ENCODE measurements at places on chromosomes 3 and 15.
A peak's percentile ranks its signal among the peaks of the same experiment; 100 is the strongest.

GRCh38 chr3:25441234-25441856, 13.3 kb downstream of the RARB start:
- no peak for DNase-seq

DNA sequence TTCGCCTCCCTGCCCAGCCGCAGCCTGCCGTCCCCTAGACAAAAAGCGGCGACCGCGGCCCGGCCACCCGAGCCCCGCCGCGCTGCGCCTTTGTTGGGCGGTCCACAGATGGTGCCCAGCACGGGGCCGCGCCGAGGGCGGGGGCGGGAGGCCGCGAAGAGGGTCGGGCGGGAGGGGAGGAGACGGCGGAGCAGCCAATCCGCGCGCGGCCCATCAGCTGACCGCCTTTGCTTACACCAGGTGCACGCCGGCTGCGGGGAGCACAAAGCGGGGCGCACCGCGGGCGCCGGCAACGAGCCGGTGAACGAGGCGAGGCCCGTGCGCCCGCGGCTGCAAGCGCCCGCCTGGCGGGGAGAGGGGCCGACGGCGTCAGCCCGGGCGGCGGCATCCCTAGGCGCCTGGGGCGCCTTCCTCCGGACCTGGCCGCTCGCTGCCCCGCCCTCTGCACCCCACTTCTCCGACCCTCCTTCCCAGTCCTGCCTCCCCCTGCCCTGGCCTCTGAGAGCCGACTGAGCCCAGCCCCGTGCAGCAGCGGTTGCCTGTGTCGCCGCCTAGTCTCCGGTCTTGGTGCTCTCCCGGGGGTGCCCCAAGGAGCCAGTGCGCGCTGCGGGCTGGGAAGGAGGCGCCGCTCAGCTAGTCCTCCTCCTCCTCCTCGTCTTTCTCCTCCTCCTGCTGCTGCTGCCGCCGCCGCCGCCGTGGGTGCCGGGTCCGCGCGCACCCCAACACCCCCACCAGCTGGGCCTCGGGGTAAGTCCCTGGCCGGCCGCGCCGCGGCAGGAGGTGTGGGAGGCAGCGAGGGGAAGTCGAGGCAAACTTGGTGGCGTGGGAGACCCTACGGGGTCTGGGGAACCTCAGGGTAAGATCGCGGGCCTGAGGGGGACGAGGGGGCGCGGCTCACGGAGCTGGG, at the start of gene LRRN1:
Gene LRRN1 (plus strand): TSS at position 259 of the 907 bp plus-strand sequence. CDS start 45,211 bp downstream, outside the sequence.
- peak; percentile 95 for DNase-seq

GRCh38 chr3:179081885-179082284, 10.3 kb upstream of the ZMAT3 start:
- DNase-seq = no peak

GRCh38 chr3:15439476-15439875, 12.1 kb downstream of the EAF1 start:
- no peak for DNase-seq

DNA sequence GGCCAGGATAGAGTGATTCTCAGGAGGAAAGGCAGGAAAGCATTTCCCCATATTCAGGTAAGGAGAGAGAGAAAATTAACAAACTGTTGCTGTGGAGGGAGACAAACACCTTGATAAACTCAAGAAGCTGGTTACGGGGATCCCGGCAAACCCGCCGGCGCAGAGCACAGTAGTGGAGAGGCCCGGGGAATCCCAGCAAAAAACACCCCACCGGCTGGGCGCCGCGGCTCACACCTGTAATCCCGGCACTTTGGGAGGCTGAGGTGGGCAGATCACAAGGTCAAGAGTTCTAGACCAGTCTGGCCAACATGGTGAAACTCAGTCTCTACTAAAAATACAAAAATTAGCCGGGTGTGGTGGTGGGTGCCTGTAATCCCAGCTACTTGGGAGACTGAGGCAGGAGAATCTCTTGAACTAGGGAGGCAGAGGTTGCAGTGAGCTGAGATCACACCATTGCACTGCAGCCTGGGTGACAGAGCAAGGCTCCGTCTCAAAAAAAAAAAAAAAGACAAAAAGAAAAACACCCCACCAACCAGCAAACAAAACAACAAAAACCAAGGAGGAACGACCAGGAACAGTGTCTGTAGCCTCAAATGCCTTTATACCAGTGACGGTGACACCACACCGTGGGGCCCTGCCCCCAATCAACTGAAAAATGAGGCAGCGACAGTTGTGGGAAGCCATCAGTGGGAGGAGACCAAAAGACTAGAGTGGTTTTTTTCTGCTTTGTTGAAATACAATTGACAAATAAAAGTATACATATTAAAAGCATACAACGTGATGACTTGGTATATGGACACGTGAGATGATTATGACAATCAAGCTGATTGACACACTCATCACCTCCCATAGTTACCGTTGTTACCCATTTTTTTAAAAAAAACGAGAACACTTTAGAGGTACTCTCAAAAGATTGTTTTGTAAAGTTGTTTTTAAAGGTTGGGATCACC, 40.2 kb upstream of the IDH2 start:
- DNase-seq = no peak

- DNase-seq = no peak
Measured at GRCh38 chr15:79310612-79310984, 314 bp upstream of the TMED3 start.

DNA sequence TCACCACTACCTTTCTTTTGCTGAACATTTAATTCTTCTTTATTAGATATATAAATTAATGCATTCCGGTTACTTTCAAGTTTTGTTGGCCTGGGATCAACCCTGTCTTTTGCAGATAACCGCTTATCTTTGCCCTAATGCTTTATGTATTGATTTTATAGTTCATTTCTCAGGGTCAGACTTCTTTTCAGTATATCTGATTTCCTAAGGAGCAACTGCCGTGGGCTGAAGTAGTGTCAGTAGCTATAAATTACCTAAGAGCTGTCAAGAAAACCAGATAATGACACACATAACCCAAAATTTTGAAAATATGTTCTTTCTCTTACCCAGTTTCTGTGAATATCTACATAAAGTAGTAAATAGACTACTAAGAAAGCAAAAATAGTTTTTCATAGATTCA, 38.0 kb downstream of the COL6A5 start:
- DNase-seq = no peak

GRCh38 chr3:14488286-14489041, 51.7 kb downstream of the GRIP2 start:
- no peak for DNase-seq

DNA sequence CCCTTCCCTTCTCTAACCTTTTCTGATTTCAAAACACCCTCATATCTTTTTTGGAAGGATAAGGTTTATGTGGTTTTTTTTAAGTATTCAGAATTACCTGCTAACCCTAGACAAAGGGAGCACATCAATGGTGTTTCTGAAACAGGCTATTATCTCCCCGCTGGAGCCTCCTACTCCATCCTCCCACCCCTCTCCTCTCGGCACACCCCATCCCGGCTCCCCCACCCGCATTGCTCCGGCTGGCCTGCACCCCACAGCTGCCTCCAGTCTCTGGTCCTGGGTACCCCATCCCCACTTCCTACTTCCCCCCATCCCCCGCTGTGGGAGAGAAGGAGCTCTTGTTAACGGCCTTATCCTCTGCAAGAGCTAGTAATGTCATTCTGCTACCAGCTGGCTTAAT, 59.2 kb downstream of the PDIA5 start:
- DNase-seq = no peak

- DNase-seq = no peak
Measured at GRCh38 chr15:101560722-101561583, 71.4 kb upstream of the PCSK6 start.

- peak; percentile 94 for DNase-seq
Measured at GRCh38 chr15:64695561-64695992, 79.8 kb downstream of the RBPMS2 start.

GRCh38 chr15:35440265-35440664, 105.7 kb downstream of the DPH6 start:
- DNase-seq = no peak

- DNase-seq = no peak
Measured at GRCh38 chr3:144556392-144556791, 584.8 kb downstream of the DIPK2A start.

DNA sequence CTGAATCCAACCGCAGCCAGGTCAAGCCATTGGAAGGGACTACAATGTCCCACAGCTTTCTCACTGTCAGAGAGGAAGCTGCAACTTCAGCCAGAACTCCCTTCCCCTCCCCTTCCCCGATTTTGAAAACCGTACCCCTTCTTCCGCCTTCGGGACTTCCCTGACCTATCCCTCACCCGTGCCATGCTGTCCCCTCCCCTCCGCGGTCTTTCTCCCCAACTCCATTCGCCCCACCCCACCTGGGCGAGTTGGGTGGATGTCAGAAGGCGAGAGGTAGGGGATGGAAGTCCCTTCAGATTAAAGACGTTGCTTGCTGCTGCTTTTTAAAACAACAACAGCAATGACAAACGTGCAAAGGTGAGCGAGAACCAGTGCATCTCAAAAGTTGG, 723 bp downstream of the CPNE4 start:
- DNase-seq = no peak

GRCh38 chr3:171446801-171447578, 13.2 kb downstream of the TNIK start:
- no peak for DNase-seq

- no peak for DNase-seq
Measured at GRCh38 chr3:69201658-69202057, 79.3 kb upstream of the LMOD3 start.

DNA sequence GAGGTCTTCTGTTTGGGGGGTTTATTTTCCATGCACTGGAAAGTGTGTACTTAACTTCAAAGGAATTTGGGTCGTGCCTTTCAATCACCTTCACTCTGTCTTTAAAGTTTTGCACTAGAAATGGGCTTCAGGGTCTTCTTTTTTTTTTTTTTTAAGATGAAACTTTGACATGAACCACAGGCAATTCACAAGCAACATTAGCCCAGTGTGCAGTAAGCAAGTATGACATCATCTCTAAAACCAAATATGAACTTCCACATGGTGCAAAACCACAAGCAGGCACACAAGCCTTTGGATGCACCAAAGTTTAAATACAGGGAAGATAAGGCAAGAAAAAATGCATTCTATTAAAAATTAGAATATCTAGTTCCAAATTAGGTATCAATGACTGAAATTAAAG, 381.9 kb downstream of the ERC2 start:
- DNase-seq = no peak

DNA sequence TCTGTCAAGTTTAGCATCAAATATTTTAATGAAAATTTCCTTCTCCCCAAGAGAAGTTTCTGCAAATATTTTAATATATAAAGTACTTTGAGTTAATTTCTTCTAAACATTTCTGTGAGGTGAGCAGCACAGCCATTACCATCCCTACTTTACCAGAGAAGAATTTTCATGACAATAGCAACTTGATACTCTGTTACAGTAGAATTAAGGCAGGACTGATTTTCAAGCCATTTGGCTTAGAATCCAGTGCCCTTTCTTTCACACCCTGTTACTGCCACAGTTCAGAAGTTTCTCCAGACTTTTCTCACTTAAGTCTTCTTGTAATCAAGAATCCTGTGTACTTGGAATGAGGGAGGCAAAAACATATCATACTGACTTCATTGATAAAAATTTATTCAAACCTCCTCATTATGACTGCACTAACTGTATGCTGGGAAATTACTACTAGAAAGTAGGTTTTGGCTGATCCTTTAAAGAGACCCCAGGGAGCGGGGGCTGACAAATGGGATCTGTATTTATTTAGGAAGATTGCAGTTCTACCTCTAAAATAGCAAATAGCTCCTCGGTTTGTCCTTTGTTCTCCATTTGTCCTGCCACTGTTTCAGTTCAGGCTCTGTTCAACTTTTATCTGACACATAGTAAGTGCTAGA, 557.0 kb upstream of the SGO1 start:
- no peak for DNase-seq

- no peak for DNase-seq
Measured at GRCh38 chr3:112875561-112875960, 28.9 kb upstream of the CD200R1L start.

DNA sequence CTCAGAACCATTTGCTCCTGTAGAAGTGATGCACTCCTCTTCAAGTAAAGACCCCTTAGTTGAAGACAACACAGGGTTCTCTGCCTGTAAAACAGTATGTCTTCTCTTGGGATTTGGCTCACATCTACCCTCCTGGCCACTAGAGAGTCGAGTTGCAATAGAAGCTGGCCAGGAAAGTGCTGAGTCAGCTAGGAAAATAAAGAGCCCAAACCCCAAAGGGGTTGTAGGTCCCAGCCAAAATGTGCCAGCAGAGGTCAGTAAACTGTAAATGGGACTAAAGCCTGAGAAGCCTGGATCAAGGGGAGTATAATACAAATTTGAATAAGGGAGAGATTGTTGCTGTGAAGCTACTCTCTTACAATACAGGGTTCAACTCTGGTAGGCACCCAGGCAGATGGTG, 37.2 kb upstream of the THBS1 start:
- no peak for DNase-seq

GRCh38 chr15:66498501-66499386, 1.2 kb upstream of the SNAPC5 start:
- no peak for DNase-seq

- no peak for DNase-seq
Measured at GRCh38 chr3:32495609-32496008, 7.0 kb downstream of the CMTM6 start.

DNA sequence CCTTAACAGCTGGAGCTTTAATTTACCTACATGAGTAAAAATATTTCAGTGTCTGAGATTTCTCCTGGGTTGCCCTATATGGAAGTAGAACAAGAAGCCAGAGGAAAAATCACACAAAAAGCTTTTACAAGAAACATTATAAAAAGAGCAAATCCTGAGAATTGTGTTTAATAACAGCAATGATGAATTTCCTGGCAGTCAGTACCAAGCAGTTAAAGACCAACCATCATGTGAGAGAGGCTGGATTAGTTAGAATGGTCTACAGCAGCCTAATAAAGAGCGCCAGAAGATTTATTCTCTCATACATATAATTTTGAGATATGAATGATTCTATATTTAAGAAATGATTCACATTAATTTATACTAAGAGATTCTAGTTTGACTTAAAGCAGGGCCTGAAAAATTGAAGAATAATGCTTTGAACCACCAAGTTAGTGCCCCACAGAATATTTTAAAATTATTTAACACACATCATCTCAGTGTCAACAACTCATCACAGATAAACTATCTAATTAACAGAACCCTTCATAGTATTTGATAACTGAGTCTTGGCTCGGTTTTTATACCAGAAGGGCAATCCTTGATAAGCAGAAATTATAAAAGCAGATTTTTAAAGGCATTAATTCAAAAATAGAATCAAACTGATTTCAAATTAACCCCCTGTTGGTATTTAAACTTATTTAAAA, 59.9 kb upstream of the DPH6 start:
- DNase-seq = peak; percentile 28

DNA sequence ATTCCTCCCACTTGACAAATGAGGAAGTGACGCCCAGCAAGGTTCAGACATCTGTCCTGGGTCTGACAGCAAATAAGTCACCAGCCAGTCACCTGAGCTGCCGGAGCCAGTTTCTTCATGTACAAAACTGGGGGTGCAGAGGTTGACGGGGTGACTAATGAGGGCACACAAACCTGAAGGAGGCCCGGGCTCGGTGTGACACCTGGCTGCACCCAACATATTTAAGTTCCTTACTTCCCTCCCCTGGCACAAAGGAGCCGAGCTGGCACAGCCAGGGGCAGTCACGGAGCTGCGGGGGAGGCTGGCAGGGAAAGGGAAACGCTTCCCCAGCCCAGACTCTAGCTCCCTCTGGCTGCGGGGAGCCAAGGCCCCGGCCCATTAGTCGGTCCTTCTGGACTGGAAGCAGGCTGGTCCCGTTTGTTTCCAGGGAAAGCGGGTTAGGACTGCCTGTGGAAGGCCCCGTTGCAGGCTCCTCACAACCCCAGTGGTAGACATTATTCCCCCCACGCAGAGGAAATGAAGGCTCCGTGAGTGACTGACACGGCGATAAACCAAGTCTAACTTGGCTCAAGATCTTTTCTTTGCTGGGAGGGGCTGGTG, 2.3 kb downstream of the FBXL22 start:
- DNase-seq = peak; percentile 60

GRCh38 chr15:28128031-28128430, 28.9 kb upstream of the OCA2 start:
- no peak for DNase-seq

- no peak for DNase-seq
Measured at GRCh38 chr15:23397779-23398178, 43.2 kb downstream of the GOLGA8S start.

Data from spinal cord (tissue), 10 donors.